Activated CD4-positive, alpha-beta memory T cell treated with anti-CD3 and anti-CD28 coated beads for 36 hours (primary cell): ENCODE measurements at places on chromosomes 7 and 10.

DNA sequence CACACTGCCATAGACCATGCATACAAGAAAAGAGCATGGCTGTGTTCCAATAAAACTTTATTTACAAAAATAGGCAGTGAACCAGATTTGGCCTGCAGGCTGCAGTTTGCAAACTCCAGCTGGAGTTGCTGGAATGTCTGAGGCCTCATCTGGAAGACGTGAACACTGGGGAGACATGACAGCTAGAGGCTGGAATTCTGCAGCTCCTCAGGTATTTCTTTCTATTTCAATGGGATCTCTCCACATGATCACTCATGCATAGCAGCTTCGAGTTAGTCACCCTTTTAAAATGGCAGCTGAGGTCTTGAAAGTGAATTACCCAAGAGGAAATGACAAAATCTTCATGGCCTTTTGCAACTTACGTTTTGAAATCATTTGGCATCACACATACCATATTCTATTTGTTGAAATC is 52.6 kb upstream of the BET1 start:
- no peak for DNase-seq

DNA sequence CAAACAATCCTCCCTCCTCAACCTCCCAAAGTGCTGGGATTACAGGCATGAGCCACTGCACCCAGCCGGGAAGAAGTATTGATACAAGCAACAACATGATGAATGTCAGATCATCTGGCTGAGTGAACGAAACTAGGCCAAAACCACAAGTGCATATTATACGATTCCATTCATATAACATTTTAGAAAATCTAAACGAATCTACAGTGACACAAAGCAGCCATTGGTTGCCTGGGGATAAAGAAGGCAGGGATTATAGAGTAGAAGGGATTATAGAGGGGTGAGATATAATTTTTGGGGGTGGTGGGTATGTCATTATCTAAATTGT is 11.5 kb upstream of the RHBDD2 start:
- DNase-seq, result no peak

- DNase-seq, result no peak
These were observed 9.7 kb downstream of the PUS7 start for GRCh38 chr7:105512415-105512814.

DNA sequence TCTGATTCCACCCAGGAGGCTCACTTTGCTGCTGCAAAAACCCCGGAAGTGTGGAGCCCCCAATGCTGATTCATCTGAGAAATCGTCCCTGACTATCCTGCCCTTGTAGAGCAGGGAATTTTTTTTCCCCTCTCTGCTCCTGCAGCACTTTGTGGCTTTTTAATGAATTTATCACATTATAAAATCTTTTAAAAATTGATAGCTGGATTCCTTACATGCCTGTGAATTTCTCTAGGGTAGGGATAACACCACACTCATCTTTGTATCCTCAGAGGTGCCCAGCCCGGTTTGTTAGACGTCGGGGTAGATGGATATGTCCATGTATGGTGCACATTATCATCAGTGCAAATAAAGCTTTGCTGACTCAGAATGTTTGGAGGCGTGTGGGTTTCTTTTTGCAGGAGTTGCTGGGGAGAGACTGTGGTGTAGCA is 185.7 kb downstream of the STK31 start:
- no peak for DNase-seq

DNA sequence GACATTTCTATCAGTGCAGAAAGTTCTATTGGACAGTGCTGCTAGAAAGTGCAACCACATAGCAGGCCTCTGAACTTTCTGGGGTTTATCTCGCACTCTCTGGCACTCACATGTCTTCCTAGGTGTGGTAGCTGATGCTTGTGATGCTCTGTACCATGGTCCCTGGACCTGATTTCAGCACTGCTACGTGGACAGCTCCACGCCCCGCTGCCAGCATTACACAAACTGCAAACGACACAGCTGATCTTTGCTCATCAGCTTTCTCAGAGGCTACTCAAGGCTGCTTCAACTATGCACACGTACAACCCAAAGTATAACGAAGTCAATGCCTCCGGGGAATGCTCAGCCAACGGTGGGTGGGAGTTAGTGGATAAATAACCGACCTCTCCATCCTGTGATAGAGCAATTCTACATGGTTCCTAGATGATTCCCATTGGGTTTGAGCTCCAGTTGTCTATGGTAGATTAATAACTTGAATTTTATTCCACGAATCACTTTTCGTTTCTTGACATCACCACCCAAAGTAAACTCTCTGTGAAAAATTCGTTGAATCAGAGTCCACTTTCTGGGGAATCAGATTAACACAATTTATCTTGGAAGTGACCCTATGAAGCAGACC is 302.5 kb downstream of the ACTR3B start:
- peak; percentile 16 for DNase-seq

- DNase-seq, result no peak
These were observed 4.4 kb downstream of the OPN4 start for GRCh38 chr10:86658751-86659150.
